Fibroblast of lung (primary cell): ENCODE measurements at places on chromosomes 4 and X.

DNA sequence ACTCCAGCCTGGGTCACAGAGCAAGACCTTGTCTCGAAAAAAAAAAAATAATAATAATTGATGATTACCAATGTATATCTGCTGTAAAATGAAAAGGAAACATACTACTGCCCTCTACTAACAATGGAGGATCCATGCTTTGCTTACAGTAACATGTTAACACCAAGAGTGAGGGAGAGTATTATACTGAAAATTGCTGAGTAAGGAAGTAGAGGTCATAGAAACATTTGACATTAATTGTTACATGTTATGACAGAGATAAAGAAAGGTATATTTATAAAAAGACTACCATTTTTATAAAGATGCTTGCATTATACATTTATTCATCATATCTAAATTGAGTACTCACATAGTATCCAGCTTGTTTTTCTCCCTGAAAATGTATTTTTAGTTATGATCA is 1989.8 kb upstream of the TENM3 start:
- H3K27me3 ChIP-seq = no peaks in the 10 kb centered on the region
- no peak overlapping the region for H3K4me3 ChIP-seq
- H3K27ac ChIP-seq = no peak overlapping the region
- DNase-seq = no peak
- H3K36me3 ChIP-seq = no peaks in the 10 kb centered on the region

GRCh38 chrX:78839711-78840110 is 92.2 kb downstream of the LPAR4 start:
- no peaks in the 10 kb centered on the region for H3K36me3 ChIP-seq
- H3K27me3 ChIP-seq = no peaks in the 10 kb centered on the region
- H3K27ac ChIP-seq = no peak overlapping the region
- no peak for DNase-seq
- H3K4me3 ChIP-seq = no peak overlapping the region
- no peaks in the 10 kb centered on the region for H3K4me1 ChIP-seq

GRCh38 chr4:177401658-177402273 is 40.5 kb downstream of the AGA start:
- H3K4me3 ChIP-seq = no peak overlapping the region
- H3K27me3 ChIP-seq = no peaks in the 10 kb centered on the region
- no peaks in the 10 kb centered on the region for H3K36me3 ChIP-seq
- no peak overlapping the region for H3K27ac ChIP-seq

DNA sequence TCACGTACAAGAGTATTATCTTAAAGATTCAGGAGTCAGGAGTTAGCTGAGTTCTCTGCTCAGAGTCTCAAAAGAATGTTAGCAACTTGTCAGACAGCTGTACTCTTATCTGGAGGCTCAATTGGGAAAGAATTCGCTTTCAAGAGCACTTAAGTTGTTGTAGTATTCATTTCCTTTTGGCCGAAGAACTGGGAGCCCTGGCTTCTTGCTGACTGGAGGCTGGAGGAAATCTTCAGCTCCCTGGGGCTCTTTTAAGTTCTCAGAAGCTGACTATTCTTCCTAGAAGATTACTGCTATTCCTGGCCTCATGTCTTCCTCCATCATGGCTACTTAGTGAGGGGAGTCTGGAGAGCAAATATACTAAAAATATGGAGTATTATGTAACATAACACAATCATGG is 587.2 kb downstream of the EPHA5 start:
- H3K27me3 ChIP-seq = no peaks in the 10 kb centered on the region
- no peaks in the 10 kb centered on the region for H3K4me1 ChIP-seq

DNA sequence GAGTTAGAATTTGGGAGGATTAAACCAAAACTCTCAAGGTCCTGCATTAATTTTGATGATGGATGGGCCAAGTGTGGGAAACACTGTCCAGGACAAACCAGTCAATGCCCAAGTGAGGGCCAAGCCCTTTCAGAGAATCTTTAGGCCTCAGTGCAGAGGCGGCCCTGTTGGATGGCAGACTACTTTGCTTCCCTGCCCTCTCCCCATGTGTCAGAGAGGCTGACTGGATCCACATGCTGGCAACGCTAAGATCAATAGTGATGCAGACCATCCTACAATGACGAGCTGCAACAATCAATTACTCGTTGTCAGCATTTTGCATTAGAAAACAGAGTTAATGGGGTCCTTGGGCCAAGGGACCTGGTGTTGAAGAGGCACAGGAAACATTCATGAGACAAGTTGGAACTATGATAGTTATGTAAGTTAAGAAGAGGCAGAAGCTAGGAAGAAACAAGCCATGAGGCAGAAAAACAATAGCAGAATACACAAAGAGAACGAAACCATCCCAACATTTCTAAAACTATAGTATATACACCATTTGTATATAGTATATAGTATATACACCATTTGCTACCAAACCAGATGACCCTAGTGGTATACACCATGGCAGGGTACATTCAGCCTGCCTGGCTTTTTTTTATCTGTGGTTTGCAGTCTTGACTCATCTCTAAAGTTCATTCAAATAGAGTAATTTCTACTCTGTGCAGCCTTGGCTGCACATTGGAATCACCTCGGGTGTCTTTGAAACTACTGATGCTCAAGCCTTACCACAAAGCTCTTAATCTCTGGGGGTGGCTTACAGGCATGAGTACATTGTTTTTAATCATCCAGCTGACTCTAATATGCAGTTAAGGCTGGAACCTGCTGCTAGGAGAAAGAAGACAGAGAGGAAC is 147.7 kb upstream of the GYPA start:
- no peaks in the 10 kb centered on the region for H3K27me3 ChIP-seq
- H3K27ac ChIP-seq = no peak overlapping the region
- H3K4me1 ChIP-seq = no peaks in the 10 kb centered on the region
- DNase-seq = no peak

DNA sequence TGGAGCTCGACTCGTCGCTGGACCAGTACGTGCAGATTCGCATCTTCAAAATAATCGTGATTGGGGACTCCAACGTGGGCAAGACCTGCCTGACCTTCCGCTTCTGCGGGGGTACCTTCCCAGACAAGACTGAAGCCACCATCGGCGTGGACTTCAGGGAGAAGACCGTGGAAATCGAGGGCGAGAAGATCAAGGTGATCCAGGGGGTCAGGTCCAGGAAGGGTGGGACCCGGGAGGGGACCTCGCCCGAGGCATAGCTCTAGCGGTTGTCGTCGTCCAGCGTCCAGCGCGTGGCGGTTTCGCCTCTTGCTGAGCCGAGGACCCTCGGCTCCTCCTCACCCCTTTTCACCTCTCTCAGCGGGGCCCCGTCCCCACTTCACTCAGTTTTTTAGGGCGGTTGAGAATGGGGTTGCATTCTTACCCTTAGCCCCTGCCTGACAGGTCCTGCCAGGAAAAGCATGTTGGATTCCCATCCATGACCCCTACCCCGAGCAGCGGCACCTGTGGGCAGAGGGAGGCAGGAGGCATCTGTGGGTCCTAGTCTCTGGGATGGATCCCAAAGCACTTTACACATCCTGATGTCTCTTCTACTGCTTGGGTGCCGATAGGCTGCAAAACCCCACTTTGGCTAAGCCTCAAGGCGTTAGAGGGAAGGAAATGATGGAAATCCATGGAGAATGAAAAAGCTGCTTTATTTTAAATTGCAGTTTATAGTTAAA is 524 bp downstream of the RAB33A start:
- peak overlapping the region; percentile 26 for H3K4me3 ChIP-seq
- DNase-seq = no peak
- no peaks in the 10 kb centered on the region for H3K36me3 ChIP-seq
- peaks cover 7% of the 10 kb centered on the region for H3K4me1 ChIP-seq
- no peak overlapping the region for H3K27ac ChIP-seq

DNA sequence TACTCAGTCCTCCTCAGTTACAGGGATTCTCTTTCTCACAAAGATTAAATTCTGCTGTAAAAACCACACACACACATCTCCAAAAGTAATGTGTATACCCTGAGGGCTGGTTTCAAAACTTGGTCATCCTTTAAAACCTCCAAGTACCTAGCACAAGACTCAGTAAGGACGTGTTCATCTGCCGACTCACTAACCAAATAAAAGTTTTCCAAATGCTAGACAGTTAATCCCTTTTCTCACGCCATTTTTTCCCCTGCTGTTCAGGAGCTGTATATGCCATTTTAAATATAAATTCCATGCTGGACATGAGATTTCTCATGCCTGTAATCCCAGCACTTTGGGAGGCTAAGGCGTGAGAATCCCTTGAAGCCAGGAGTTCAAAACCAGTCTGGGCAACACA is 3.9 kb upstream of the SAT1 start:
- no peaks in the 10 kb centered on the region for H3K36me3 ChIP-seq
- H3K27me3 ChIP-seq = no peaks in the 10 kb centered on the region
- H3K4me3 ChIP-seq = no peak overlapping the region
- no peaks in the 10 kb centered on the region for H3K4me1 ChIP-seq
- no peak overlapping the region for H3K27ac ChIP-seq
- DNase-seq = peak; percentile 59

DNA sequence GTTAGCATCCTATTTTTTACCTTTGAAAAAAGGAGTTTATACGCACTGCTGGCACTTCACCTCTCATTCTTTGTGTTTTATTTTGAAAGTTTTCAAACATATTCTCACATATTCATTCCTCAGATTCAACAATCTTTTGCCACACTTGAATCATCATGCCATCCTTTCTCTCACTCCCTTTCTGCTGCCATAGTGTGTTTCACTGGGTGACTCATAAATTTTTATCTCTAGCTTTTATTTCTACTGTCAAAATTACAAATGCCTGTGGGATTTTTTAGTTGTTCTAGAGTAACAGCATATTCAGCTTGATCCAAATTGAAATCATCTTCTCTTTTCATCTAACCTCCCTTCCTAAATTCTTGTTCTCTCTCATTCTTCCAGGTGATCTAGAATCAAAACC is 28.0 kb downstream of the MFSD8 start:
- H3K4me1 ChIP-seq = no peaks in the 10 kb centered on the region
- peak; percentile 56 for DNase-seq
- H3K36me3 ChIP-seq = no peaks in the 10 kb centered on the region
- H3K4me3 ChIP-seq = no peak overlapping the region
- H3K27me3 ChIP-seq = no peaks in the 10 kb centered on the region
- no peak overlapping the region for H3K27ac ChIP-seq

DNA sequence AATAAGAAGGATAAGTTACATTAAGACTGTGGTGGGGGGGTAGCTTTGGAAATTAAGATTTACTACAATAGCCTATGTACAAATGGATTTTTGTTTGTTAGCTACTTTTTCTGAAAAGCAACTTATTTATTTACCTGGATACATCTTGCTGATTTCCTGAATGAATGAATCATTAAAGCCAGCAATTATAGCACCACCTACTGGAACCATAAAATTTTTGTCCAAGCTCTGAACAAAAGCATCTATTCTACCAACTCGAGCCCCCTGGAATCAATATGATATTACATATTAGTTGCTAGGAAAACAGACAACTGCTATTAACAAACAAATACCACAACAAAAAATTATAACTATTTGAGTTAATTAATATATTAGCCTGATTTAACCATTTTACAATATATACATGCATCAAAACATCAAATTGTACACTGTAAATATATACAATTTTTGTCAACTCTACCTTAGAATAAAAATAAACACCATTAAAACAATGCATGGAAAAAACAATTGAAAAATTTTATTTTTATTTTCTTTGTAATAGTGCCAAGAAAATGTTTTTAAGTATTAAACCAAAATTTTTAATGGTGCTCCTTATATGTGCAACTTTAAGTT is 15.3 kb downstream of the SEPSECS start:
- no peaks in the 10 kb centered on the region for H3K4me1 ChIP-seq
- no peak overlapping the region for H3K4me3 ChIP-seq
- H3K27ac ChIP-seq = no peak overlapping the region
- no peaks in the 10 kb centered on the region for H3K27me3 ChIP-seq

GRCh38 chrX:71533851-71534561 is 1.1 kb downstream of the OGT start:
- peak overlapping the region; percentile 97 for H3K4me3 ChIP-seq
- peak; percentile 56 for DNase-seq
- peak overlapping the region; percentile 84 for H3K27ac ChIP-seq
- no peaks in the 10 kb centered on the region for H3K27me3 ChIP-seq
- H3K4me1 ChIP-seq = no peaks in the 10 kb centered on the region

- no peaks in the 10 kb centered on the region for H3K27me3 ChIP-seq
- DNase-seq = no peak
- no peaks in the 10 kb centered on the region for H3K4me1 ChIP-seq
- no peak overlapping the region for H3K4me3 ChIP-seq
- no peaks in the 10 kb centered on the region for H3K36me3 ChIP-seq
These were observed 57.6 kb downstream of the SH3KBP1 start for GRCh38 chrX:19829814-19830213.

DNA sequence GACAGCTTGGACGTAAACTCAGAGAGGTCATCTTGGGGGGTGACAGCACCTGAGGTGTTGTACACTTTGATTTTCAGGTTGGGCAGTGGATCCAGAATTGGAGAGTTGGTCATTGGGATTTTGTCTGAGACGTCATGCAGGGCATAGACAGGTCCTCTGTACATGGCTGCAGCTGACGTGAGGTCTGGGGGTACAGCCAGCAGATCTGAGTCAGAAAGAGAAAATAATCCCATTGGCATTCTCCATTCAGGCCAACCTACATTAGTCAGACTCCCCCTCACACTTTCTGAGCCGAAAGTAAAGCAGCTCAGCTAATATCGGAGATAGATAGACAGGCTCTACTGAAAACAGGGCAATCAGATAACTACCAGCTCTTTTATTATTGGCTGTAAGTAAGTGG is 329.7 kb downstream of the UNC5C start:
- no peaks in the 10 kb centered on the region for H3K36me3 ChIP-seq
- no peaks in the 10 kb centered on the region for H3K4me1 ChIP-seq
- no peaks in the 10 kb centered on the region for H3K27me3 ChIP-seq
- no peak overlapping the region for H3K4me3 ChIP-seq
- H3K27ac ChIP-seq = no peak overlapping the region

DNA sequence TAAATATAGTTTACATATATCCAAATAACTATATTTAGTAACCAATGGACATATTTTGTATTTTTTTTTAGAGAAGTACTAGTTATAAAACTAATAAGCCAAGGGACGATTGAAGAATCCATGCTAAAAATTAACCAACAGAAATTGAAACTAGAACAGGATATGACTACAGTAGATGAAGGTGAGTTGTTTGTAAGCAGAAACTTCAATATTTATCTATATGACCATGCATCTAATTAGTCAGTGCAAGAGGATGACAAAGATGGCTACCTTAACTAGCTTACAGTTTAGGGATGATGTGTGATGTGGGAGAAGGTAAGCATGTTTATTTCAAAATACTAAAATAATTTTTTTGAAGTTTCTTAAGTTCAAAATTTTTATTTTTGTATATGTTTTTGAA is 57.7 kb downstream of the HPGDS start:
- H3K27me3 ChIP-seq = no peaks in the 10 kb centered on the region
- no peaks in the 10 kb centered on the region for H3K36me3 ChIP-seq
- no peak for DNase-seq
- no peak overlapping the region for H3K4me3 ChIP-seq
- no peaks in the 10 kb centered on the region for H3K4me1 ChIP-seq

GRCh38 chrX:15829217-15829616 is 25.4 kb downstream of the AP1S2 start:
- no peaks in the 10 kb centered on the region for H3K4me1 ChIP-seq
- no peak for DNase-seq
- H3K27me3 ChIP-seq = no peaks in the 10 kb centered on the region

DNA sequence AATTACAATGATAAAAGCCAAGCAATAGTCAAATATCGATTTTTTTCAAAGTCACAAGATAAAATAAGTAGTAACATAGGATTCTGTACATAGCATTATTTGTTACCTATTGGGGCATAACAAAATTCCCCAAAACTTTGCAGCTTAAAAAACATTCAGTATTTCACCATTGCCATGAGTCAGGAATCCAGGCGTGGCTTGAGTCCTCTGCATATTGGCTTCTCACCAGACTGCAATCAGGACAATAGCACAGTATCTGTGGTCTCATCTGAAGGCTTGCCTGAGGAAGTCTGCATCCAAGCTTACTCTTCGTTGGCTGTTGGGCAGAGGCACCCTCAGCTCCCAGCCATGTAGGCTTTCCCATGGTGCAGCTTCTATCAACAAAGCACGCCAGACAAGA is 6.2 kb upstream of the CTBP1 start:
- H3K4me1 ChIP-seq = no peaks in the 10 kb centered on the region
- H3K27me3 ChIP-seq = no peaks in the 10 kb centered on the region
- no peak overlapping the region for H3K27ac ChIP-seq
- DNase-seq = peak; percentile 26
- peaks cover 5% of the 10 kb centered on the region for H3K36me3 ChIP-seq
